ENCODE measurements at places on chromosomes 3 and 15.

DNA sequence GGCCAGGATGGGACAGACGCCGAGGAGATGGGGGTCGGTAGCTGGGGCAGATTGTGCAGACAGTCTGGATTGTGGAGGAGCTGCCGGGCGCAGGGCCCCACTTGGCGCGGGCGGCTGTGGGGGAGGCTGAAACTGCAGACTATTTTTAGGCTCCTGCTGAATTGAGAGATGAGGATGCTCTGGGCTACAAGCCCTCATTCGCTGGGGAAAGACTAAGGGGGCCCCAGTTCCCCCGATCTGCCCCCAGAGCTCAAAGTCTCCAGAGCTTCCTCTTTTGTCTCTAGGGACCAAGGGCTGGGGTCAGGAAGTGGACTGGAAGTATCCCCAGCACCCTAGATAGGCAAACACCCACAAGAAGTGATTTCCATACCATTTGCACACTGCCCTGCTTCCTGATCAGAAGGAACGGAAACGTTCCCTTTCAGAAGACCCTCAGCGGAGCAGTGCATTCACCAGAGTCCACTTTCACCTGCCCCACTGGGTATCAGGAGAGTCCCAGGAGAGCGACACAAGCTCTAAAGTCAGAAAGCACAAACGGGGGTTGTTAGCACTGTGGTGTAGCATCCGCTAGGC lies 29.7 kb downstream of the SEMA7A start:
- no peak for DNase-seq

GRCh38 chr3:154235330-154235729 lies 89.0 kb downstream of the DHX36 start:
- no peak for DNase-seq

DNA sequence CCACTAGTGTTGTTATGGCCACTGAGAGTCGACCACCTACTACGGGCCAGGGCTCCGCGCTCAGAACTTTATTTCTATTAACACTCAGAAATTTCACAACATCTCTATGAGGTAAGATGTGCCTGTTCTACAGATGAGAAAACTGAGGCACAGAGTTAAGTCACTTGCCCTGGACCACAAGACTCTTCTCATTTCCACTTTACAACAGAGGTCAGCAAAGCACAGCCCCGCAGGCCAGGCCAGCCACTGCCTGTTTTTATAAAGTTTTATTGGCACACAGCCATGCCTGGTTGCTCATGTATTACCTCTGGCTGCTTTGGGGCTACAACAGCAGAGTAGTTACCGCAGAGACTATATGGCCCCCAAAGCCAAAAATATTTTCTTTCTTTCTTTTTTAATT lies 503.6 kb downstream of the SHQ1 start:
- DNase-seq: no peak

DNA sequence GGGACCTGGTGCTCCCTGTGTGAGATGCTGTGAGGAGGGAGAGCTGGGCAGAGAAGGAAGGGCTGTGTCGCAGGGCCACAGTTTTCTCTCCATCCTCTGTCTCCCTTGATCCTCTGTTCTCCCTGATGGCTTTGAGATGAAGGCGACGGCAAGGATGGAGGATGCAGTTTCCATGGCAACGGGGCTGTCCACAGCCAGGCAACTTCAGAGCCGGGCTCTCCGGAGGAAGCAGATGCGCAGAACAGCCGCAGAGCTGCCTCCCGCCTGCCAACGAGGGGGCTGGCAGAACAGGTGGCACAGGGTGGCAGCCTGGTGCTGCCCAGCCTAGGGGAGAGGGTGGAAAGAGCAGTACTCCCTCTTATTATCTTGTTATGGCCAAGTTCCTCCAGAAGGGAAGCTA lies 9.9 kb upstream of the GRM2 start:
- DNase-seq: no peak

GRCh38 chr3:129609591-129610182 lies 3.2 kb upstream of the PLXND1 start:
- no peak for DNase-seq
